ENCODE measurements at places on chromosomes 12 and 14.

DNA sequence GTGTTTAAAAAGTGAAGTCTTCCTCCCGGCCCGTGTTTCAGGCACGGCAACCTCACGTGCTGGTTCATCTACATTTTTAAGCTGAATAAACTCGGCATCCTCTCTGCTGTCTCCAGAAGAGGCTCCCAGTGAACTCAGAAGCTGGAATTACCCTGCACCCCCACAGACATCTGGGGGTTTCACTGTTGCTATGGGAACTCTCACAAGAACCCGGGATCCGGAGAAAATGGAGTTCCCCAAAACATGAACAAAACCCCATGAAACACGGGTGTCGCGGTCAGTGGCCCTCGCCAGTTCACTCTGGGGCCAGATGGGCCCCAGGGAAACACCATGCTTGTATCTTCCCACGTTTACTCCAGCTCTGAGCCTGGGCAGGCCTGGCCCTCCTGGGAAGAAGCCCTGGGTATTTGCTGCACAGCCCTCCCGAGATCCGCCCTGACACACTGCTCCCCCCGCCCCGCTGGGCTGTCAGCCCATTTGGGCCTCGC, 143.7 kb downstream of the PIWIL1 start:
- DNase-seq, result no peak

DNA sequence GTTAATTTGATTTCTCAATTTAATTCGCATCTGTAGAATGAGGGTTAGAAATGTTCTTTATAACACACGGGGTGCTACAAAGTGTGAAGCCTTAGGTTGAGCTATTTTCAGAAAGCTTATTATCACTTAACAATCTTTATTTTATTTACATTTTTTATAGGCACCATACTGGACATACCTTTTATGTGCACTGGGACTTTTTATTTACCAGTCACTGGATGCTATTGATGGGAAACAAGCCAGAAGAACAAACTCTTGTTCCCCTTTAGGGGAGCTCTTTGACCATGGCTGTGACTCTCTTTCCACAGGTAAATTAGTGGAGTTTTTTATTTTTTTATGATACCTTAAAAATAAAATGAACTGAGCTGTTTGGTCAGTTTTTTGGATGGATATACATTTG, 16.5 kb downstream of the CHPT1 start:
- DNase-seq, result no peak

DNA sequence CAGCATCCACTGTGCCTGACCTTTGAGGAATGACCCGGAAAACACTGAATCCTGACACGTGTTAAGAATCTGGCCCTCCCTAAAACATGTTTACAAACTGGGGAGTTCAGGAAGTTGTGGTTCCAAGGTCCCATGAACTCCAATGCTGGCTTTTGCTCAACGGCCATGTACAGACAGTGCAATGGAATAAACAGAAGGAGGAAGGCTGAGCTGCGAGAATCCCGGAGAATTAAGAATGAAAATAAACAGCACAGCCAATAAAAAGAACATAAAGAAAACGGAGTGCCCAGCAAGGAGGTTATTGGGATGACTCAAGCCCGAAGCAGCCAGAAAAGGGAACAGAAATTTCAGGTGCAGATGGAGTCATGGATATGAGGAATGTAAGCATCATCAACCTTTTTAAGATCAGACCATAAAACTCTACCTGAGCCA, 32.3 kb downstream of the BCL11B start:
- no peak for DNase-seq

DNA sequence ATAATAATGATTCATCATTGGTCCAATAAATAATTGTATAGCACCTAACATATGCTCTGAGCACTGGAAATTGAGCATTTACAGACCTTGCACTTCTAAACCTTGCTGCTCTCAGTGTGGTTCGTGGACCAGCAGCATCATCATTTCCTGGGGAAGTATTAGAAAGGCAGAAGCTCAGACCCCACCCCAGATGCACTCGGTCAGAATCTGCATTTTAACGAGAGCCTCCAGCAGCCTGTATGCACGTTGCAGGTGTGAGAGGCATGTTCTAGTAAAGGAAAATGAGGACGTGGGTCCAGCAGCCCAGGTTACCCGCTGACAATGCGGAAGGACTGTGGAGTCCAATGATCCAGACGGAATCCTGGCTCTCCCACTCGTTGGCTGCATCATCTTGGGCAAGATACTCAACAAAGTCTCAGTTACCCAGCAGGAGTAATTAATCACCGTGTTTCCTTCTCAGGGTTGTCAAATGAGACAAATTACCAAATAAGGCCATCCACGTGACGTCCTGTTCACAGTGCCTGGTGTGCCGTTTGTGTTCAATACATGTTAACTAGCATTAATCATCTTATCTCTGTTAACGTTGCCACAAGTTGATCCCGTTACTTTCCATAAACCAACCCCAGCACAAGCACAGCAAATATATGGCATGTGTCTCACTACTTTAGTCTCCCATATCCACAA, 49.2 kb upstream of the CCND2 start:
- DNase-seq, result no peak

- no peak for DNase-seq
These were observed 90.5 kb downstream of the TTC8 start for GRCh38 chr14:88914956-88915355.

DNA sequence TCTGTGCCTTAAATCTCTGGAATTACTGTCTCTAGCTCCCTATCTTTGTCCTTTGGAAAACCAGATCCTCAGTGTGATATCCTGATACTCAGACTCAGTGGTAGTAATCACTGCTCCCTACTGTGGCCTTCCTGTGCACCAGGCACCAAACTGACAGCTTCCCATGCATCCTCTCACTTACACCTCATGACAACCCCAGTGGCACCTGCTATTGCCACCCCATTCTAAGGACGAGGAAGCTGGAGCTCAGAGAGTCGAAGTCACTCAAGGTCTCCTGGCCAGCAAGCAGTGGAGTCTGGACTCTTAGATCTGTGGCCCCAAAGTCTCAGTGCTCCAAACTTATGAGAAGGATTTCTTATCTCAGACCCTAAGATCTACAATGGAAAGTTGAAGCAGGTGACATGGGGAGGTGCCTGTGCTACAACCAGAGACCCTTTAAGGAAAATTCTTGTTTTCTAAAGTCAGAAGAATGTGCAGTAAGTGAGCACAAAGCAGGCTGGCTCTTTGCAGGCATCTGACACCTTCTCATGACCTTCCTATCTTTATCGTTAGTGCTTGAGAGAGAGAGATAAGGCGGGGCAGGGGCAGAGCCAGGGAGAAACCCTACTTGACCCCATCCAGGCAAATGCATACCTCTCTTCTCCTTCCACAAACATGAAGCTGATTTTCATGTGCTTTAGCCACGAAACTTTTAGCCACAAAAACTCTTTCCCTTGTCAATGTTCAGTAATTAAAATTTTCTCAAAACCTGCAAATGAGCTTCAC, 47.1 kb downstream of the CCDC60 start:
- DNase-seq, result no peak

- DNase-seq, result no peak
These were observed 99.4 kb upstream of the NTF3 start for GRCh38 chr12:5332551-5332950.

DNA sequence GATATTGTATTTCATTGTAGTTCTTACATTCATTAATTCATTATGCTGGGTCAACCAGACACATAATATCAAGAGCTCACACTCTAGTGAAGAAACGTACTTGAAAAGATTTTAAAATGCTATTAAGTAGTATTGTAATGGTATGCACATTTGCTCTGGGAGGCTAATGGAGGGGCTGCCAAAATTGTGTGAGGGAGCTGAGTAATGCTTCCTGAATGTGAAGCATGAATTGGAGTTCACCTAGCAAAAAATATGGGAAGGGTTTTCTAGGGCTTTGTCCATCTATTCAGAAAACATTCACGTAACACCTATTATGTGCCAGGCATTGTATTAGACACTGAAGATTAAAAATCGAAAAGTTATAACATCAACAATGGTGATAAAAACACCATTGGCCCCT, 403.8 kb upstream of the PDE3A start:
- DNase-seq, result no peak

- DNase-seq, result no peak
These were observed 176.5 kb downstream of the CEP128 start for GRCh38 chr14:80764921-80765507.

- DNase-seq, result no peak
These were observed 8.3 kb downstream of the ANKRD33 start for GRCh38 chr12:51896236-51896635.

GRCh38 chr14:21231020-21231652, 38.1 kb downstream of the HNRNPC start:
- no peak for DNase-seq

GRCh38 chr14:26594148-26594547, 3.7 kb downstream of the NOVA1 start:
- DNase-seq, result no peak

DNA sequence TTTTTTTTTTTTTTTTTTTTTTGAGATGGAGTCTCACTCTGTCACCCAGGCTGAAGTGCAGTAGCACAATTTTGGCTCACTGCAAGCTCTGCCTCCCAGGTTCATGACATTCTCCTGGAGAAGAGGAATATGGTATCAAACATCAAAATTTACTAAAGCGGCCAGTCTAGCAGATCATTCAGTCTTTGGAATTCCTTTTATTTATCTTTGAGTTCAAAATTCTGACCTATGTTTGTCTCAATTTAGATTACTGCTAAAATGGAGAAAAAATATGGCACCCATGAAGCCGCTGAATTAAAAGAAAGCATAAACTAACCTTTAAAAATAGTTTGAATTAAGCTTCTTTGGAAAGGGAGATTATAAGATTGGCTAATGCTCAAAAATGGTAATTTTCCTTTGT, 64.5 kb upstream of the EGLN3 start:
- DNase-seq, result no peak

DNA sequence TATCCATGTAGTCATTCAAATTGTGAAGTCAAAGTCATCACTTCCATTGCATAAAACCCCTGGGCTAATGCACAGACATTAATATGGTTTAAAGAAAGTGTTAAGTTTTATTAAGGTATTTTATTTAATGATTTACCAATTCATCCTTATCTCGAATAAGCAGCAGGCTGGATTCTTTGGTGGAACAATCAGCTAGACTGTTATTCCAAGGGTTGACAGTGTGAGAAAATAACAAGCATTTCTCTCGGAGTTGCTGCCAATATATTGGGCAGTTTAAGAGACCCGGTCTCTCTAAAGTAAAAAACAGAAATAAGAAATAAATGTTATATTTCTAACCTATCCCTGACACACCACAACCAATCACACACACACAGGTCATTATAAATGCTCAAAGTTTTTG, 9.4 kb downstream of the KLRB1 start:
- DNase-seq, result no peak

DNA sequence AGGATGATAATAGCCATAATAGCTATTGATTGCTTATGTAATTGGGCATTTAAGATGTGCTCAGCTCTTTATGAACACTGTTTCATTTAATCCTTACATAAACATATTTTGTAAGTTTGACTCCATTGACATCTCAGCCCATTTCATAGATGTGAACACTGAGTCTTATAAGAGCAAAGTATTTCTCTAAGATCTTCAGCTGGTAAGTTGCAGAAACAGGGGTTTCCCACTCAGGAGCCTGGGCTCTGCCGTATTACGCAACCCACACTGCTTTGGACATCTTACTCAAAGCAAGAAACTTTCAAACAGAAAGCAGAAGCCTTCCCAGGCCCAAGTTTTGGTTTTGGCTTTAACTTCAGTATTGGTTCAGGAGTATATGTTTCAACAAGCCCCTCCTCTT, 705.1 kb downstream of the MED13L start:
- DNase-seq, result no peak

- no peak for DNase-seq
These were observed 63.1 kb upstream of the FGD4 start for GRCh38 chr12:32336261-32336660.

DNA sequence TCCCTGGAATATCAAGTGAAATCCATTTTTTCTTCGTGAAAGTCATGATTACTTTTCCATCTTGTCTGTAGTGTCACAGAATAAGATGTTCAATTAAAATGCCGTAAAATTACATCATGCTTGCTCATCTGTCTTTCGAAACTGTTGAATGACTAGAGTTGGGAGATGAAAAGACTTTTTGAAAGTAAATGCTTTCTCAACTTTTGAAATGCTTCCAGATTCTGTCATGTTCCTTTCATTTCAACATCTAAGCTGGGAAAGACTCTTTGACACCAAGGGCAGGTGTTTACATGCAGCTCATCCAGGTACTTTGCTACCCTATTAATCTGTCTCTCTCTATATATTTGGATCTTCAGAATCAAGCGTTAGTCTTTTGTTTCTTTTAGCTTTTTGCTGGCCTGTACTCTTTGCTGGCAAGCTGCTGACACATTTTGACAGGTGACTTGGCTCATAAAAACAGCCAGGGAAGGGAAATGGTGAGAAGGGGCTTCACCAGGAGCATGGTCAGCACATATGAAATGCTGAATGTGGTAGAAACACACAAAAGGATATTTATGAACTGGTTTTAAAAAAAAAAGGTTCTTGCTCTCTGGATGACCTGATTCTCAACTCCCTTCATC, 77.0 kb upstream of the METAP2 start:
- DNase-seq, result no peak

GRCh38 chr12:14272956-14273912, 92.2 kb upstream of the ATF7IP start:
- peak; percentile 46 for DNase-seq

DNA sequence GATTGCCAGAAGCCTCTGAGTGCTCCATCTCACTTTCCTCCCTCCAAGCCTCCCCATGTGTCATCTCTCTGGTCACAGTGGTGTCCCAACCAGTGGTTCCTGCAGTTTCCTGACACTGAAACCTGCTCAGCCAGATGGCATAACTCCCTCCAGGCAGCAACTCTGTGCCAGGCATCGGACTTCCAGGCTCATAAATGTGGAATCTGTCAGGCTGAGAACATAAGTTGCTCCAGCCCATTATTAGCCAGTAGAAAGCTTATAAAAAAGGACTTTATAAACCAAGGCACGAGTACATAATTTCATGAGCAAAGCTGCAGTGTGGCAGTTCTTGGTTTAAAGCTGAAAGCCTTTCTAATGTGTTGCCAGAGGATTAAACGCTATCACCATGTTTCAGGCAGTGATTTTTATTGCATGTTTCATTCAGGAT, 194.3 kb downstream of the DACT1 start:
- DNase-seq, result no peak

DNA sequence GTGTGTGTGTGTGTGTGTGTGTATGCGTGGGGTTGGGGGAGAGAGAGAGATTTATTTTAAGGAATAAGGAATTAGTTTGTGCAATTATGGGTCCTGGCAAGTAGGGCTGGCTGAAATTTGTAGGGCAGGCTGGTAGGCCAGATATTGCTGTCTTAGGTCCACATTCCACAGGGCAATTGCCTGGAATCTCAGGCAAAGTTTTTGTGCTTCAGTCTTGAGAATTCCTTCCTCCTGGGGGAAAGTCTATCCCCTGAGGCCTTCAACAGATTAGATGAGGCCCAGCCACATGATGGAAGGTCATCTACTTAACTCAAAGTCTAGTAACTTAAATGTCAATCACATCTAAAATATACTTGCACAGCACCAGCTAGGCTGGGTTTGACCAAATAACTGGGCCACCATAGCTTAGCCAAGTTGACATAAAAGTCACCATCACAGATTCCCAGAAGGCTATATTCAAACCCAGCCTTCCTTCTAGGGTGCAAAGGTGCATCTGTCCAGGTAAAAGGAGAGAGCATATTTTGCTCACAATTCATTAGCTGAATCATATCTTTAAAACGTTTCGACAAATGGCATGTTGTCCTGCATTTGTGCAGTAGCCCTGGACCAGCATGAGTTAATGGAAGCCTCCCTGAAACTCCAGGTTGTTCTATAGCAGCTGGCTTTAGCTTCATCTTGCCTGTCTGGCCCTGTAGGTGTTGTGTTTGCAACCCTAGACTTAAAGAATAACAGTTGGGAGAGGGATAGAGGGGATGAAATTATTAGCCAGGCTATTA, 63.1 kb downstream of the C14orf132 start:
- DNase-seq, result no peak

Measured in germinal center (tissue), 1 donor.